HTR-8/SVneo (cell line): ENCODE measurements at places on chromosomes 12 and 14.

- DNase-seq, result no peak
Observed at GRCh38 chr12:92080911-92081285, 64.7 kb downstream of the BTG1 start.

DNA sequence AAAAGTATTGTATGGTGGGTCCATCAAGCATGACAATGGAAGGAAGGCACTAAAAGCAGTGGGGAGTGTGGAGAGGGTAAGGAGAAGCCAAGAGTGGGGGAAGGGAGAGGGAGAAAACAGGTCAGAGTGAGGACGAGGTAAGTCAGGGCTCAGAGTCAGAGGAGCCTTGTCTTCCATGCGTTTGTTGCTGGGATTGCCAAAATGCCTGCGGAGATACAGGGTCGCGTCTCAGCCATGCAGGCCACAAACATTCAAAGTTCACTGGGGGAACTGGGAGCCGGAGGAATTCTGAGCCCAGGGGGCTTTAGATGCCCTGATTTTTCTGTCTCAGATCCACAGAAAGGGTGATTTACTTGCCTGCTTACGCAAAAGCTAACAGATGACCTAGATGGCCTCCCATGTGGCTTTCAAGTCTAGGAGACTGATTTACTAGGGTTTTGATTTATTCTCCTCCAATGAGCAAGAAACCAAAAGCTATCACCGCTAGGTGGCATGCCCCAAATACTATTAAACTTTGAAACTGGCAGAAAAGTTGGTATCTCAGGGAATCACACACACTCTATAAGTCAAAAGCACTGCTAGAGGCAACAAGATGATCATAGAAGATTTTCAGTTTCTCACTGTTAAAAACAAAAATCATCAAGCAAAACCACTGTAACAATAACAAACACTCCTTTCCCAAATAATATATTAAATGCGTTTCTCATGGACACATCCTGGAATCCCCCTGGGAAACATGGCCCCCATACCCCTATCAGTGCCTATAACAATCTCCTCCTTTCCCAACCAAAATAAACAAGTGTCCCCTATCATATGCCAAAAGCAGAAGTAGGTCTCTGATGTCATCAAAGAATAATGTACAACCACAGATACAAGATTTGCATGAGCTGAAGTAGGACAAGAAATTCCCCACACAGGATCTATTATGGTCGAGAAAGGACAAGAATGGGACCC is 26.6 kb upstream of the MDM1 start:
- peak; percentile 64 for DNase-seq

DNA sequence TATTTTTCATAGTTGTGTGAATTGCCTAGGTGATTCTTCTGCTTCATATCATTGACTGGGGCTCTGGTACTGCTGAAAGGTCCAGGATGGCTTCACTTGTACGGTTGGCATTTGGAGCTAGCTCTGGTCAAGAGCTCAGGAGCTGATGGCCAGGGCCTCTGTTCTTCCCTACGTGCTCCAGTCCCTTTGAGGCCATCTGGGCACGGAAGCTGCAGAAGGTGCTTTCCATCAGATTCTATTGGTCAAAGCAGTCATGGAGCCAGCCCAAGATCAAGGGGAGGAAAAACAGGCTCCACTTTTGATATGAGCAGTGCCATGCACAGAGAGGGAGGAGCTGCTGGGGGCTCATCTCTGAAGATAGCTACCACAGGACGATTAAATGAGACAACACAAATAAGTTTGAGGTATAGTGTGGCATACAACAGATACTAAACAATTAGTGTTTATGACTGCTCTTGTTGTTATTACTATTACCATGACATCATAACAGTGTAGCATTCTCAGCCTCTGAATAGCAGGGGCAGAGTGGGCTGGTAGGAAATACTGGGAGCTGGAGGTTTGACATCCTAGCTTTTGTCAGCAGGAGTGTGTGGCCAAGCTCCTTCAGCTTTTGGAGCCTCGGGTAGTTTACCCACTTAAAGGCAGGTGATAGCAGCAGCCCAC is 10.4 kb downstream of the KRT83 start:
- DNase-seq, result no peak

DNA sequence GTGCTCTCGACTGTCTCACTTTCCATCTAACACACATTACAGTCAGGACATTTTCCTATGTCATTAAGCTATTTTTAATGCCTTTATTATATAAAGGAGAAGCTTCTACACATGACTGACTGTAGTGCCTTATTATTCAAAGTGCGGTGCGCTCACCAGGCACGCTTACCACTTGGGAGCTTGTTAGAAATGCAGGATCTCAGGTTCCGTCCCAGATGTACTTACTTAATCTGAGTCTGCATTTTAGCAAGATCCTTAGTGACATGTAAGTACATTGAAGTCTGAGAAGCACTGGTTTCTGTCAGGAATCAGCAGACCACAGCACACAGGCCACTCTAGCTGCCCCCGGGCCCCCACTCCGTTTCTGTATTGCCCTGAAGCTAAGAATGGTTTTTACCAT is 44.7 kb upstream of the MDM1 start:
- DNase-seq, result no peak

GRCh38 chr12:132786192-132786591 is 24.6 kb upstream of the ANKLE2 start:
- DNase-seq, result no peak

GRCh38 chr14:75184039-75184438 is 7.6 kb upstream of the TMED10 start:
- DNase-seq, result no peak

DNA sequence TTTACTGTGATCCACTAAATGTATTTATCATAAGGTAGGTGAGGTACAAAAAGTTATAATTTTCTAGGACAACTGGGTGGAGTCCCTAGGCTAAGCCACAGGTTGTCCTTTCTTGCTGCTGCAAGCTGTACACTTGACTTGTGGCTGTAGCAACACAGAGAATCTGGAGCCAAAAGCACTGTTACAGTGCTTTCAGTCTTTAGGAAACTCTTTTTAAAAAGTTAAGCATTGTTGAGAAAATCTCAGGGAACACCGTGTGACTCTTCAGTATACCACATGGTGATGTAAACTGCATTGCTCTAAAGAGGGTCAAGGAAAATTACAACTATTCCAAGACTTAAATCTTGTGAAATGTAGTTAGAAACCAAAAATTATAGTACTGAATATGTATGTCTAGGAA is 11.4 kb downstream of the SLC15A5 start:
- no peak for DNase-seq

DNA sequence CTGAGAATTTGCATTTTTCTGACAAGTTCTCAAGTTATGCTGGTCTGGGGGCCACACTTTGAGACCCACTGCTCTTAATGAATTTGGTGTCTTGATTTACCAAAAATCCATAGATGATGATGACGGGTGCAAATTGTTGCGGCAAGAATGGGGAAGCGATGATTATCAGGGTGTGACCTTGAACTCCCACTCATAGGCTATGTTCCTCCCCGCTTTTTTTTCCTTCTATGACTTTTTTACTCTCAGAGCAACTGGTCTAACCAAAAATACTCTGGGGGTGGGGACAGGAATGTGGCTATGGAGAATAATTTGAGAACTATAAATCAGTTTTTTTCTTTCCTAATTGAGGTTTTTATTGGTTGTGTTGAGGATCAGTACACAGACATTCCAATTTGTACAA is 83.6 kb downstream of the PPFIBP1 start:
- no peak for DNase-seq

- DNase-seq, result no peak
Observed at GRCh38 chr12:110349514-110350151, 53.9 kb downstream of the ANAPC7 start.

- no peak for DNase-seq
Observed at GRCh38 chr14:72742838-72743195, 151.1 kb downstream of the DPF3 start.

GRCh38 chr12:27958675-27959074 is 13.9 kb downstream of the PTHLH start:
- DNase-seq, result no peak

- no peak for DNase-seq
Observed at GRCh38 chr12:73665193-73665592, 872.4 kb upstream of the ATXN7L3B start.

GRCh38 chr12:82708061-82708879 is 21.6 kb downstream of the TMTC2 start:
- no peak for DNase-seq

GRCh38 chr12:94922561-94922960 is 80.9 kb downstream of the NDUFA12 start:
- no peak for DNase-seq

- peak; percentile 94 for DNase-seq
Observed at GRCh38 chr14:68598621-68599447, 194.0 kb downstream of the ZFP36L1 start.

DNA sequence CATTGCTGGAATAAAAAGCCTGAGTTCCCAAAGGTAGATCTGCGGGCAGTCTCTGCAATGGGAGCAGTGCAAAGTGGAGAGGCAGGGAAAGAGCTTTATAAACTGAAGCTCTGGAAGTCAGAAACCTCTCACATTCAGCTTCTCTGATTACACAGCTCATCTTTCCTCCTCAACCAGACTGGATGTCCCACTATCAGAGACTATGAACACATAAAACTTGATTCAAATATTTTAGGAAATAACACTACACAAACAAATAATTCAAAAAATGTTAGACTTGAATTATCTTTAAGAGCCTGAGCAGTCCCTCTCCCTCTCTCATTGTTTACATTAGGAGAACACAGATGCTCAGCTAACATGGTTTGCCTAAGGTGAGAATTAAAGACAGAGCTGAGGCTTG is 72.9 kb downstream of the DENND5B start:
- DNase-seq, result no peak

- DNase-seq, result no peak
Observed at GRCh38 chr14:42111355-42111754, 504.7 kb downstream of the LRFN5 start.

DNA sequence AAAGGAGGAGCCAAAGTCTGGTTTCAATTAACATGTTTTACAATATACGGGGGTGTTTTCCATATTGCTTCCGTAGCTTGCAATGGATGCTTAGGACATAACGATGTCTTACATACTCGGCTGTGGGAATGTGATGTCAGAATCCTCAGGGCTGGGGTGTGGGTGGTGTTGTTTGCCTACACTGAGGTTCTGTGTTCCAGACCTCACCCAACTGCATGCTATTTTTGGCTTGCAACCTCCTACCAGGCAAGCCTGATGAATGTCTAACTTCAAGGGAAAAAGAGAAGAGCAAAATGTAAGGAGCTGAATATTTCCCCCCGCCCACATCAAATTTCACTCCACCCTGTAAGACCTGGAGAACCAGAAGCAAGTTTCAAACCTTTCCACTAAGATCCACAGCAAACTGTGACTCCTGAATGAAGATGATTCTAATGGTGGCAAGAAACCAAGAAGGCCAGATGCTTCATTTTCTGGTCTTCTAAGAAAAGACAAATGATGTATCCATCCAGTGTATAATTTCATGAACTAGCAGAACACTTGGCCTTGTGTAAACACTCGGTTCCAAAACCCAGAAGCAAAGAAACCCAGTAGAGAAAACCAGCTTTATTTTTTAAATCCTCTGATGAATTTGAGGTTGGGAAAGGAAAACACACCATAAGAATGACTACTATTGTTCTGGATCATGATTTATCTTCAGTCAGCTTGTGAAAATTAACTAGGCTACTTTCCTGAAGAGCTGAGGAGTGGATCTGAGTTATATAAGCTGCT is 227.9 kb downstream of the DACT1 start:
- DNase-seq, result no peak

DNA sequence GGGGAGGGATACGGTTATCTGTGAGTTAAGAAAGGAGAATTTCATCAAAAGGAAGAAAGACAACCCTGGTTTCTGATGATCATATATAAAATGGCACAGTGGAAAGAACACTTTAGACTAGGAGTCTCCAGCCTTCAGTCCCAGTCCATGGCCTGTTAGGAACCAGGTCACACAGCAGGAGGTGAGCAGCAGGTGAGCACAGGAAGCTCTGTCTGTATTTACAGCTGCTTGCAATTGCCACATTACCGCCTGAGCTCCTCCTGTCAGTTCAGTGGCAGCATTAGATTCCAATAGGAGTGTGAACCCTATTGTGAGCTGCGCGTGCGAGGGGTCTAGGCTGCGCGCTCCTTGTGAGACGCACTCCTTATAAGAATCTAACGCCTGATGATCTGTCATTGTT is 137.9 kb downstream of the BTG1 start:
- DNase-seq, result no peak

GRCh38 chr12:124527861-124528561 is 39.4 kb downstream of the NCOR2 start:
- DNase-seq, result no peak

GRCh38 chr12:105897311-105897725 is 241.4 kb downstream of the NUAK1 start:
- DNase-seq, result no peak

- no peak for DNase-seq
Observed at GRCh38 chr12:56935752-56936151, 1.5 kb upstream of the SDR9C7 start.

GRCh38 chr12:89932954-89933353 is 224.3 kb upstream of the ATP2B1 start:
- DNase-seq, result peak; percentile 24

DNA sequence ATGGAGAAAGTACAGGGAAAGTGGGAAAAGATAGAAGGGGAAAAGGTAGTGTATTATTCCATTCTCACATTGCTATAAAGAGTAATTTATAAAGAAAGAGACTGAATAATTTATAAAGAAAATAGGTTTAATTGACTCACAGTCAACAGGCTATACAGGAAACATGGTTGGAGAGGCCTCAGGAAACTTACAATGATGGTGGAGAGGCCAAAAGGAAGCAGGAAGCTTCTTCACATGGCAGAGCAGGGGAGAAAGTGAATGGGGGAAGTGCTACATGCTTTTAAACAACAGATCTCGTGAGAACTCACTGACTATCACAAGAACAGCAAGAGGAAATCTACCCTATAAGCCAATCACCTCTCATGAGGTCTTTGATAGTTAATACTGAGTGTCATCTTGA is 725.0 kb upstream of the FLRT2 start:
- DNase-seq, result no peak

DNA sequence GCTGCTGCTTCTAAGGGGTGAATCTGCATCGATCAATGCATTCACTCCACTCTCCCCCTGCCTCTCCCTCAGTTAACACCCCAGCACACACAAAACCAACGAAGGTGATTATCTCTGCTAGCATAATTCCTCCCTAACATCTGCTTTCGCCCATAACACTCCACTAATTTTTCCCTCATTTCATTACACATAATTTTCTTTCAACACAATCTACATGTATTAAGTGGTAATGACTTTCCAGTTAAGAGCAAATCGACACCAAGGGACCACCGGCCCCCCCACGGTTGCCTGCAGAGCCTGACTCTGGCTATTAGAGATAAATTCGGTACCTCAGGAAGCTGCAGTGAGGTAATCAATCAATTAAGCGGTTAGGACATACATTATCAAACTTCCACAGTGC is 1115.6 kb downstream of the BCL11B start:
- DNase-seq, result no peak

DNA sequence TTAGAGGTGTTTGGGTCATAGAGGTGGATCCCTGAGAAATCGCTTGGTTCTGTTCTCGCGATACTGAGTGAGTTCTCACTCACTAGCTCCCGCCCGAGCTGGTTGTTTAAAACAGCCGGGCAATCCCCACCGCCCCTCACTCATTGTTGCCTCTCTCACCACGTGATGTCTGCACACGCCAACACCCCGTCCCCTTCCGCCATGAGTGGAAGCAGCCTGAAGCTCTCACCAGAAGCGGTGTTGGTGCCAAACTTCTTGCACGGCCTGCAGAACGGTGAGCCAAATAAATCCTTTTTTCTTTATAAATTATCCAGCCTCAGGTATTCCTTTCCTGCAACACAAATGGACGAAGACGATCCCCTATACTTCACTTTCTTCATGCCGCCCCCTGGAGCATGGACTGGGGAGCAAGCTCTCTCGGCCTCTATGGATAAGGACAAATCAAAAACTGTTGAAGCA is 45.4 kb upstream of the CCND2 start:
- DNase-seq, result no peak

- no peak for DNase-seq
Observed at GRCh38 chr12:23950210-23950774, 822 bp upstream of the SOX5 start.
